ENCODE measurements at places on chromosomes 12 and 14. TPM values are rescaled to one million over a fixed set of nuclear protein-coding genes. Genes with fewer than 3 reads are reported as not detected.
A peak's percentile ranks its signal among the peaks of the same experiment; 100 is the strongest.

The KITLG gene
- 15.1 TPM for total RNA-seq

The LYZ gene
- total RNA-seq = 20.7 TPM

The INHBE gene
- not detected for total RNA-seq

The FGD6 gene
- 7.4 TPM for total RNA-seq

The SSPN gene
- 65.4 TPM for total RNA-seq

The PPP1R1A gene
- 7.4 TPM for total RNA-seq

The ABCB9 gene
- total RNA-seq = 5.3 TPM

The SLCO1B1 gene
- total RNA-seq = not detected

The OAS2 gene
- total RNA-seq = 17.7 TPM

The TAS2R46 gene
- 2.2 TPM for total RNA-seq

GRCh38 chr12:25372002-25372401 is 121.3 kb upstream of the KRAS start:
- no peak for DNase-seq

DNA sequence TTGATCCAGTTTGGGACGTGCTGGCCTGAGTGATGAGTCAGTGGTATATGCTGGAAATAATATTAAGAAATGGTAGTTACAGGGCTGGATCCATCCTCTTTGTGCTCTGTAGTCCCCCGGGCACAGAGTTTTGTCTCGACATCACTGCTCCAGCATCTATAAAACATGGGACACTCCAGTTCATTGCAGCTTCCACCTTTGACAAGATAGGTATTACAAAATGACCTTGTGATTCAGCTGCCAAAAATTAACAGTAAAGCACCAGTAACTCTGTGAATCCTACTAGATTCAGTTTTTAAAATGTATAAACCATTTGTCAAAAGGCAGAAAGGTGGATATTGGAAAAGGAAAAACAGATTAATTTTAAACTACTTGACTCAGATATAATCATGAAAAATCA is 14.6 kb upstream of the GNG2 start:
- no peak for DNase-seq

DNA sequence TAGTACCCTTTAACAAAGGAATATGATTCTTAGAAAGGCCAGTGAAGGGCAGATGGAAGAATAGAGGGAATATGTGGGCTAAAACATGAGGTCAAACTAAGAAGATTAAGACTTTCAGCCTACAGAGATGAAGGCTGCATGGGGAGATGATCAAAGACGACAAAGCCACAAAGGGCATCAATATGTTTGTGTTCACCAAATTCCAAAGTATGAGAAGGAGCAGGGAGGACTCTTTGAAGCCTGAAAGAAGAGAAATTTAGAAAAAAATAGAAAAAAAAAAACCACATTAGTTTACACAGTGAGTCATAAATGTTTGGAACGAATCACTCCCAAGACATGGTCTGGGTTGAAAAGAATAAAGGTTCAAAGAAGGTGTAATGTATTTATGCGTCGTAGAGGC is 131.8 kb downstream of the NEDD1 start:
- DNase-seq = no peak

GRCh38 chr12:97274386-97274785 is 188.2 kb upstream of the RMST start:
- DNase-seq = no peak

- no peak for DNase-seq
Measured at GRCh38 chr12:5246196-5246595, 185.7 kb upstream of the NTF3 start.

- no peak for DNase-seq
Measured at GRCh38 chr12:53948650-53949593, 5.8 kb upstream of the HOXC12 start.

- DNase-seq = no peak
Measured at GRCh38 chr12:124658806-124659402, 91.5 kb upstream of the NCOR2 start.

- no peak for DNase-seq
Measured at GRCh38 chr12:88334271-88334670, 192.2 kb downstream of the TMTC3 start.

DNA sequence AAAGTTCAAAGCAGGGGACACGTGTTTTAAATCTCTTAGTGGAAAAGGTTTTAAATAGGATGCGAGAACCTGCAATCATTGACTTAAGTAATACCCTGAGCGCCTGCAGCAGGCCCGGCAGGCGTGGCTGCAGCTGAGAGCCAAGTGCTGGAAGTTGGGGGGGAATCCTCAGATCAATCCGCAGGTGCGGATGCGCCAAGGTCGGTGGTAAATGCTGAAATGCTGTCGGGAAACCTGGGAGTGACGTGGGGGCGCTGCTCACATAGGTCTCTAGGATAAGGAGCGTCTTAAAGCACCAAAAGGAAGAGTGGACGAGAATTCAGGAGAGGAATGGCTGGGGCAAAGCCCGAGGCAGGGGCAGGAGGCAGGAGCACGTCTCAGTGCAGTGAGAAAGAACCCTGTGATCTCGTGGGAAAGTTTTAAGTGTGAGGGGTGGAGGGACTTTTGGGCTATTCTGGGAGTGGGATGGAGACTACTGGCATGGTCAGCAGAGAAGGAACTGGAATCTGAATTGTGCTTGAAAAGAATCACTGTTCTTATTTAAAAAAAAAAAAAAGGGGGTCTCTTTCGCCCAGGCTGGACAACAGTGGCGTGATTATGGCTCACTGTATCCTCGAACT is 883 bp upstream of the CDCA4 start:
- DNase-seq = peak; percentile 79

DNA sequence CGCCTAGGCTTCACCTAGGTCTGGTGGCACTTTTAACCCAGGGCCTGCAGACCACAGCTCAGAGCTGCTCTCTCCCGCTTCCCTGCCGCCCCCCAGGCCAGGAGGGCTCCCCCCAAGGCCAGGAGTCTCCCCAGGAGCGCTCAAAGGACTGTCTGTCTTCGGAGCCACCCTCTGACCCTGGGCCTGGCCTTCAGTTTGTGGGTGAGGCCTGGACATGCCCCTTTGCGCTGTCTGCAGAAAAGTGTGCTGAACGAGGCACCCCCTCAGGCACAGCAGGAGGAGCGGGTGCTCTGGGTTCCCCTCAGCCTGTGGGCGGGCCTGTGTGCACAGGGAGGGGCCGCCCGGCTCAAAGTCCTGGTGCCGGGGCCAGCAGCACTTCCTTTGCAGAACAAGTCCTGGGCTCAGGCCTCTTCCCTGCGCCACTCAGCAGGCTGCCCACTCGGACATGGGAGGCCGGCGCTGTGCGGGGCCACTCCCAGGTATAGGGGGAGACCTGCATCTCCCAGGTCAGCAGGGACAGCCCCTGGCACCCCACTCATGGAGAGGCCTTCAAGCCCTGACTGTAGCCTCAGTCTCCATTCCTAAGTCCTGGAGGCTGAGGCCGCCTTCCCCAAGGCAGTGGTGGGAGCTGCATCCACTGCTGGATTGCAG is 14.3 kb downstream of the DEGS2 start:
- no peak for DNase-seq

DNA sequence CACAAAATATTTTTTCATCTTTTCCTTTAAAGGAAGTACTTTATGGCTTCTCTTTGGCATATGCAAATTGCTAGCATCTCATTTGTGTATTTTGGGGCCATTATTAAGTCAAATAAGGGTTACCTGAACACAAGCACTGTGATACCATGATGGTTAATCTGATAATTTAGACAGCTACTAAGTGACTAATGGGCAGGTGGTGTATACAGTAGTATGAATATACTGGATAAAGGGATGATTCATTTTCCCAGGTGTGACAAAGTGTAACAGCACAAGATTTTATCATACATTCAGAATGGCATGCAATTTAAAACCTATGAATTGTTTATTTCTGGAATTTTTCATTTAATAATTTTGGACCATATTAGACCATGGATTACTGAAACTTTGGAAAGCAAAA is 27.2 kb upstream of the ANO4 start:
- no peak for DNase-seq
